GM12878 (cell line): ENCODE measurements at places on chromosomes 3 and 15. TPM values are rescaled to one million over a fixed set of nuclear protein-coding genes. Genes with fewer than 3 reads are reported as not detected.

- DNase-seq: no peak
Observed at GRCh38 chr3:101251441-101251840, 68.9 kb downstream of the IMPG2 start.

DNA sequence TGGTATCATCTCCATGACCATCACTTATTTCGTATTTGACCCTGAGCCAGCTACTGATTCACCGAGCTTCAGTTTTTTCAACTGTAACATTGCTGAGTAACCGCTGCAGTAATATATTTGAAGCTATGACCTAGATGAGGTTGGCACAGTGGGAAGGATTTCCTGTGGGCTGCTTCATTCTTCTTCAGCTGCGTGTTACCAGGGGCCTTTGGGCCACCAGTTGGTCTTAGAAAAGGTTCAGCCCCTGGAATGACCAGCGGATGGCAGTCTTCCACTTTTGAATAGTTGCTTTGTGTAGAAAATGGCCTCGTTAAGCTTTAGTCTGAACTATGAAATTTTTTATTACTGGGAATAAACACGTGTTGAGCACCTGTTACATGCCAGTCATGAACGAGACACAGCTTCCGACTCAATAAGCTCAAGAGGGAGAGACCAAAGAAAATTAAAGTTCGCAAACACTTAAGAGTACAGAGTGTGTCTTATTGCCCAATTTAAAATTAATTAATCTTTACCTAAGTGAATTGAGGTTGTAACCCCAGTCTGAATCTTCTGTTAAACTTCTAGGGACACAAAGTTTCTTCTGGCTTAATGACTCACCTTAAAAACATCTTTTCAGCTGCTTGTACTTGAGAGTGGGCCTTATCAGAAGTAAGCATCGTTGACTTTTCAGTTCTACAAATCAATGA lies 57.6 kb upstream of the NR2E3 start:
- no peak for DNase-seq

DNA sequence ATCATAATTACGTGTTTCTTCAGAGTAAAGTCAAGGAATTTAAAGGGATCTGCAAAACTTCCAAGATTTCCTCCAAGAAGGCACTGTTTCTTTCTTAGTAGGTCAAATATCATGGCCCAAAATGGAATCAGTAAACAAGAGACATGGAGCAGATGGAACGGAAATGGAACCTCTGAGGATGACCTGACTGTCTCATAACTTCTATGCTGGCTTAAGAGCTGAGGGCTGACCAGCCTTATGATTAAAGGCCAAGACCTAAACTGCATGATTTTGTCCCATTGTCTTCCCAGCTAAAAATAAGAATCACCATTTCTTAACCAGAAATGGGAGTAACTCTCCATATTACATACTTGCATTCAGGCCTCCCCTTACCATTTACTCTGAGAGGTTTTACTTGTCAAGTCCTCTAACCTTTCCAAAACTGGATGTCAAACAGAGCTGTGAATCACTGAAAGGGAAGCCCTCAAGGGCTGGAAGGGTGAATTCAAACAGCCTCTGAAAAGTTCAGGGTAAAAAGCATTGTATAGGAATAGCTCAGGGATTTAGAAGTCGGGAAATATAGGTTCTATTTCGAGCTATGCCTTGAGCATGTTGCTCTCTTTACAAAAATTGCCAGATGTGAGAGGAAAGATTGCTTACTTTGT lies 103.7 kb downstream of the MEIS2 start:
- no peak for DNase-seq

GRCh38 chr15:57690341-57690966 lies 16.1 kb upstream of the POLR2M start:
- no peak for DNase-seq

- no peak for DNase-seq
Observed at GRCh38 chr3:21585216-21585740, 165.7 kb downstream of the ZNF385D start.

- no peak for DNase-seq
Observed at GRCh38 chr3:168157099-168157700, 61.5 kb upstream of the GOLIM4 start.

DNA sequence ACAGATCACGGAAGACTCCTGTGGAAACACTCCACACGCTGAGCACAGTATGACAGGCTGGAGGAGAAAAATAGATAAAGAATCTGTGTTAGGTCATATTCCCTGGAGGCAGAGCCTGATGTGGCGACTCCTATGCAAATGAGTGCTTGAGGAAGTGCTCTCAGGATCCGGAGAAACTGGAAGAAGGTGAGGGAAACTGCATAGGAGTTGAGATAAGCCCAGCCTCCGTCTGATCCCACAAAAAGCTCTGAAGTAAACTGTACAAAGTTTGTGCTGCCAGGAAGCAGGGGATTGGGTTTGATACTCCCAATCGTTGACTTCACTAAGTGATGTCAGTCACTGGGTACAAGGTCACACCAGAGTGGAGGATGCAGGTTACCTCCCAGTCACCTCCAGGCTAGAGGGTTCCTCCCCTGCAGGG lies 33.4 kb downstream of the OSBPL10 start:
- DNase-seq: no peak

GRCh38 chr15:31840849-31841476 lies 189.4 kb upstream of the CHRNA7 start:
- no peak for DNase-seq

DNA sequence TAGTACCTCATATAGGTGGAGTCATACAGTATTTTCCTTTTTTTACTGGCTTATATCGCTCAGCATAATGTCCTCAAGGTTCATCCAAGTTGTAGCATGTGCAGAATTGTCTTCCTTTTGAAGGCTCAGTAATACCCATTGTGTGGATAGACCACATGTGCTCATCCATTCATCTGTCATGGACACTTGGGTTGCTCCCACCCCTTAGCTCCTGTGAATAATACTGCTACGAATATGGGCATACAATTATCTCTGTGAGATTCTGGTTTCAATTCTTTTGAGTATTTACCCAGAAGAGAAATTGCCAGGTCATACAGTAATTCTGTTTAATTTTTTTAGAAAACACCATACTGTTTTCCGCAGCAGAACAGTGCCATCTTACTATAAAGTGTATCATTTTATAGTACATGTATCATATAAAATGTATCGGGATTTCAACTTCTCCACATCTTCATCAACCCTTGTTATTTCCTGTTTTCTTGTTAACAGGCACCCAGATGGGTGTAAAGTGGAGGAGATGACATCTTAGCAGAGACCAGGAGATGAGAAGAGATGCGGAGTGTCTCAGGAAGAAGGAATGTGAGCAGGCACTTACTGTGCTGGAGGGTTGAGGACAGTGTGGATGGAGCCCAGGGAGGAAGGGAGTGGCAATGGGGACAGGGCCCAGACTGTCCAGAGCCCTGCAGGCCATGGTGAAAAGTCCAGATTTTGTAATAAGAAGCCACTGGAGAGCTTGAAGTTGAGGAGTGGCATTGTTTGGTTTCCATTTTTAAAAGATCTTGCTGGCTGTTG lies 27.0 kb upstream of the PRR23E start:
- no peak for DNase-seq

DNA sequence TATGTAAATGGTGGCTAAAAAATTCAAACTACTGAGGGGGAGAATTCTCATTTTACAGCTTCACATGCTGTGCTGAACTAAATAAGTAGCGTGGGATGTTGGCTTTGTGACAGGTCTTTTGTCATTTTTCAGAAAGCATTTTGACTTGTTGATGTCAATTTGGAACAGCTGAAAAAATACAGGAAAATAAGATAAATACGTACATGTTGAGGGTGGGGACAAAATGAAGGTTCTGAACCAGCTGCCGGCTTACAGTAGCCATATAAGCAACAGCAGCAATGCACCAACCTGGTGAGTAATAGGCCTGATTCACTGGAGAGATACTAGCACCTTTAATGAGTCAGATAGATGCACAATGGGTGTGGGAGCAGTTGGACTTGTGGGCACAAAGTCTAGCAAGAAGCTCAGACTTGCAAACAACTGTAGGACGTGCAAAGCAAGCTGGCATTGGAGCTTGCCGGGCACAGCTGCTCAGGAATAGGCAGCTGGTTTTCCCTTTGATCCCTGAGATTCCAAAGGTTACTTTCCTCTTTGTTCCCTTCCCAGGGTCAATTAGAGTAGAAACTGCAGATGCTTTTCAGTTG lies 12.9 kb downstream of the B3GNT5 start:
- no peak for DNase-seq

DNA sequence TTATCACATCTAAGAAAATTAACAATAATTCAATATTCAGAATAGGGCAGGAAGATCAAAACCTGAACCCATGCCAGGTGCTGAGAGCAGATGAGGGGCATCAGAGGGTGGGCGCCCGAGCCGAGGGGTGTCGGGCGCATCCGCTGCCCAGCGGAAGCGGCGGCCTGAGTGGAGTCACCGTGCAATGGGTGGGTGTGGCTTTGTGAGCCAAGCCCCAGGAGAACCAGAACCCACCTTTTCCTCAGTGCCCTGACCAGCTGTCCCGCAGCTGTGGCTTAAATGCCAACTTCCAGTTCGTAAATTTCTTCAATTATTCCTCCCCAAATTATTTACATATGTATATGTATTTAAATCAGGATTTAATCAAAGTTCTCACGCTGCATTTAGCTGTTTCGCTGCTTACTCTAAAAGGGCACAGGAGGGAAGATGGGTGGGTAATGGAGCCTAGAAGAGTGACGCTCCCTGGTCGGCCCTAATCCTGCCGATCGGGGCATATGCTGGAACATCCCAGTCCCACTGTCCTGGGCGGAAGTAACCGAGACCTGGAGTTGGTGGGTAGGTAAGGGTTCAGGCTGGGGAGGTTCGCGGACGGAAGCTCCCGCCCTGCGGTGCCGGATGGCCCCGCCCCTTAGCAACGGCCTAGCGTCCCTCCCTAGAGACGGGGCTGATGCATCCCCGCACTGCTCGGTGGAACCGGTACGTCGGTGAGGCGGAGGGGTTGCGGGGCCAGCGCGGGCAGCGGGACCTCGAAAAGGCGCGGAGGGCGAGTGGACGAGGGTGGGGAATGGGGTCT lies 1.3 kb downstream of the DNAH1 start:
- DNase-seq: no peak

- no peak for DNase-seq
Observed at GRCh38 chr3:60953351-60953750, 297.9 kb downstream of the FHIT start.

DNA sequence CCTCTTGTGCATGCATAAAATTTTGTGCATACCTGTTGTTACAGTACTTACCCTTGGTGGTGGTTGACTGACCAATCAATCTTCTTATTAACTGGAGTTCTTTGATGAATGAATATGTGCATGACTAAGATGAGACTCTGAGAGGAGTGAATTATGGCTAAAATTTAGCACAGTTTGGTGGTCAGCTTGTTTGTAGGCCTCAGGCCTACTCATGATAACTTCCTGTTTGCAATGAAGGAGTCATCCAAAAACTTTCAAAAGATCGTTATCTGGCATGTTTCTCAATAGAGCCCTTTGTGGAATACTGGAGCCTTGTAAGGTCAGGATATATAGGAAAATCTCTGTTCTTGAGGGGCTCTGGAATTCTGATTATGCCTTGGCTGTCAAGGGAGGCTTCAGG lies 66.5 kb downstream of the LEKR1 start:
- no peak for DNase-seq

DNA sequence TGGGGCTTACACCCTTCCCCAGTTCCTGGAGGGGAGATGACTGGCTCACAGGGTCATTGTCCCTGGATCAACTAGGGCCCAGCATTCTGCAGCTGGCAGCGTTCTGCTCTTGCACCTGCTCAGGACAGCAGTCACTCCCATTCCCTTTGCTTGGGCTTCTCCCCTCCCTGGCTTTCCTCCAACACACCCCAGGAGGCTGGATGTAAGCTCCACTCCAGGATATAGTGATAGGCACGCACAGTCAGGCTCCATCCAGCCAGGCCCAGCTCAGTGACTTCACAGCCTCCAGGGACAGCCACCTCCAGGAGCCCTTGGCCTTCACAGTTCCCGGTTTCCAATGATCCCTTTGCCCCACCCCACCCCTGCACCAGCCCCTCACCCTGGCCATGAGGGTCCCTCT lies 1.9 kb downstream of the SPTBN5 start:
- no peak for DNase-seq

DNA sequence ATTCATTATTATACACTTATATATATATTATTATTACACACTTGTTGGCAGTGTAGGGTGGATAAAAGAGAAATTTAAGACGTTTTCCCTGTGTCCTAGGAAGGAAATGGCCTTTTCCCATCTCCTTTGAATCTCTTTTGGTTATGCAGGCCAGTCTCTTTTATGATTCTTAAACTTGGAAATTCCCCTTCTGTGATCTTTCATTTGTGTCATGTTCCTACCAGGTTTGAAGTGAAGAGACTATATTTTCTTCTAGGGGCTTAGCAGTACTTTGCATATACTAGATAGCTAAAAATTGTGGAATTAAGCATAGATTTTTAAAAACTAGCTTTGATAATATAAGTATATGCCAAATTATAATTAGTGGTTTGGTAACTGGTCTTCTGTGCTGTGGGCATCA lies 58.5 kb downstream of the BBX start:
- DNase-seq: no peak

DNA sequence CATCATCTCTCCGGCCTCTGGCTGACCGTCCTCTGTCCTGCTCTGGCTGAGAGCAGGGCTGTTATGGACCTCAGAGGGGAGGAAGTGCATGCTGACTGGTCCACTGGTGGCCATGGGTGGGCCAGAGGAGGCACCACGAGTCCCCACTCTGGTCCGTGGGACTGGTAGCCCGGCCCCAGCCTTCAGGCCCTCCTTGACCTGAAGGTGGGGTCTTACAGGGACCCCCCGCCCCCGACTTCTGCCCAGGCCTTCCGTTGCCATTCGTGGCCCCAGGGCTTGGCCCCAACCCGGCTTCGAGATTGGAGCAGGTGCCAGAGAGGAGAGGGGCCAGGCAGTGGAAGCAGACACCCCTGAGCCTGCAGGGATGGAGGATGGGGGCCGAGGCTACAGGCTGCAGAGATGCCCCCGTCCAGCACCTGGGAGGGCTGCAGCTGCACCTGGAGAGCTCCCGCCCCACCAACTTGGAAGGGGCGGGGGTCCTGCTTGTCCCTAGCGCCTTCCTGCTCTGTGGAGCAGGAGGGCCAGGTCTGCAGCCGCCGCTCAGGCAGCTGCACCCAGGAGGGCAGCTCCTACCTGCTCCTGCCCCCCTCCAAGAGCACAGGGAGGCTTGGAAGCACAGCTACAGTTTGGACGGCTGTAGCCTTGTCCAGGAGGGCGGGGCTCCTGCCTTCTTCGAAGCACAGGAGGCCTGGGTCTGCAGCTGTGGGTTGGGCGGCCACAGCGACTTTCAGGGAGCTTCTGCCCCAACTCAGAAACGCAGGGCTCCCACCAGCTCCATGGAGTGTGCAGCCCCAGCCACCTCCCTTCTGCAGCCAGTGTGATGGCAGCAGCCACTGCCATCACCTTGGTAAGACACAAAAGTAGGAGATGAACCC lies 142.5 kb downstream of the KLF13 start:
- no peak for DNase-seq

DNA sequence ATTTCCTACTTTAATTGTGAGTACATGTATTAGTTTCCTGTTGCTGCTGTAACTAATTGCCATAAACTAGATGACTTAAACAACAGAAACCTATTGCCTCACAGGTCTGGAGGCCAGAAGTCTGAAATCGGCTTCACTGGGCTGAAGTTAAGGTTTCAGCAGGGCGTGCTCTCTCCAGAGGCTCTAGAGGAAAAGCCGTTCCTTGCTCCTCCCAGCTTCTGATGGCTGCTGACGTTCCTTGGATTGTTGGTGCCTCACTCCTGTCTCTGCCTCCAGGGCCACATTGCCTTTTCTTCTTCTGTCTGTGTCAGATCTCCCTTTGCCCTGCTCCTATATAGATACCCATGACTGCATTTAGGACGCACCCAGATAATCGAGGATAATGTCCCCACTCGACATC lies 80.9 kb downstream of the ARHGAP31 start:
- DNase-seq: no peak

The PARP16 gene
- total RNA-seq: 10.1 and 11.3 TPM in 2 replicates

The XCR1 gene
- 0.13 and 0.26 TPM in 2 replicates for total RNA-seq

The BFSP2 gene
- total RNA-seq: 7.1 and 8.3 TPM in 2 replicates

The MRPL46 gene
- 37.9 and 39.5 TPM in 2 replicates for total RNA-seq

The PRKAR2A gene
- 38.2 and 46.2 TPM in 2 replicates for total RNA-seq

The C3orf85 gene
- total RNA-seq: not detected in 2 replicates
